ENCODE measurements at places on chromosomes 5 and 9.

- no peak for DNase-seq
Observed at GRCh38 chr9:6495466-6495865, 82.5 kb downstream of the UHRF2 start.

DNA sequence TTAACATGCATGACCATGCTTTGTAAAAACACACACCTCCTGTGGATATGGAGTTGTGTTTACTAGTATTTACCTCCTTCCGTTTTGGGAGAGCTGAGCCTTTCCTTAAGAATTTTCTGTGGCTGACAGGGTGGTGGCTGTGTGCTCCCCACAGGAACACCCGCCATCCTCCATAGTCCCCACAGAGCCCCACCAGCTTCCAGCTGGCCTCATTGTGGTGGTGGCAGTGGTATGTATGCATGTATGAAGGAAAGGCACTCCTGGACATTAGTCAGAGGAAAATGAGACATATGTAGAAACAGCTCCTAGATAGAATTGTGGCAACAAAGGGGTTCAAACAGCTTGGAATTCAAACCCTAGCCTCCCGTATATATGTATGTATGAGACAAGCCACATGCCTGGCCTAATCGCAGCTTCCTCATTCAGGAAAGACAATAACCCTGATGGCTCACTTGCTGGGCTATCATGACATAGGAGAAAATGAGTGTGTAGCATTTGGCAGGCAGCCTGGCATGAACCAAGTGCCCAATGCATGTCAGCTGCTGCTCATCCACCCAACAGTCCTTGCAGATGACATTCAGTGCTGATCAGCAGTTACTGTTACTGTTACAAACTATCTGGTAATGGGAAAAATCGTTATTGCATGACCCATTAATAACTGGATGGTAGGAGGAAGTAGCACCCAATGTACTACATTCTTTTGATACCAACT lies 459.7 kb downstream of the EBF1 start:
- no peak for DNase-seq

DNA sequence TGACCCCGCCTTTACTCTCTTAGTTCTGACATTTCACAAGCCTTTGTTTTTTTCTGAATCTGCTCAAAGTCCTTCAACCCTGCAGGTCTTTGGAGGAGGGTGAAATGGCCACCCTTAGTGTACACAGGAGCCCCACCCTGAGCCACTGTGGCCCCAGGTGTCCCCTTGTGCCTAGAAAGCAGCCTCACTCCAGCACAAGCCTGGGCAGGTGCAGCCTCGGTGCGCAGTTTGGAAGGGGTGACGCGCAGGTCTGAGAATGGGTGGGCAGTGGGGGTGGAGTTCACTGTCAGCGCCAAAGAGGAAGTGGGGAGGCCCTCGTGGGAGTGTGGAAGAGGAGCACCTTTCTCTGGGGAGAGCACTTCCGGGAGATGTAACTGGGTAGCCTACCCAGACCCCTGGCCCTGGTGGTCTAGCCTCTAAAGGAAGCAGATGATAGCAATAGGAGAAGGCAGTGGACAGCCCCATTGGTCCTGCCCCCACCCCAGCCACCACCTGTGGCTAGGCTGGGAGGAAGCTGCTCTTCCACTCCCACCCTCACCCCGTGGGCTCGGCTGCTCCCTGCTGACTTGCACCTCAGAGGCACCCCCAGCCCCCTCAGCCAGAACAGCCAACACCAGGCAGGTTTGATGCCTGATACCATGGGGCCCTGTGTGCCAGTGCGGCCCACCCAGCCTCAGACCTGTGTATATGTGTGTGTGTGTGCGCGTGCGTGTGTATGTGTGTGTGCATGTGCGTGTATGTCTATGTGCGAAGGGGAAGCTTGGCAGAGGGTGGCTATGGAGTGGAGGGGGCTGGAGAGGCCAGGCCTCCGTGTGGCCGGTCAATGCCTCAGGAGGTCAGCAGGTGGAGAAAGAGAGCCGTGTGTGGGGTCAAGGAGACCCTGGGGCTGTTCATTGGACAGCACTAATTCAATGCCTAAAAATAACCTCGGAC lies 16.8 kb upstream of the DAB2IP start:
- DNase-seq, result no peak

- DNase-seq, result no peak
Observed at GRCh38 chr5:77218263-77218662, 7.8 kb downstream of the PDE8B start.

- no peak for DNase-seq
Observed at GRCh38 chr5:169805937-169806700, 169.0 kb downstream of the DOCK2 start.

DNA sequence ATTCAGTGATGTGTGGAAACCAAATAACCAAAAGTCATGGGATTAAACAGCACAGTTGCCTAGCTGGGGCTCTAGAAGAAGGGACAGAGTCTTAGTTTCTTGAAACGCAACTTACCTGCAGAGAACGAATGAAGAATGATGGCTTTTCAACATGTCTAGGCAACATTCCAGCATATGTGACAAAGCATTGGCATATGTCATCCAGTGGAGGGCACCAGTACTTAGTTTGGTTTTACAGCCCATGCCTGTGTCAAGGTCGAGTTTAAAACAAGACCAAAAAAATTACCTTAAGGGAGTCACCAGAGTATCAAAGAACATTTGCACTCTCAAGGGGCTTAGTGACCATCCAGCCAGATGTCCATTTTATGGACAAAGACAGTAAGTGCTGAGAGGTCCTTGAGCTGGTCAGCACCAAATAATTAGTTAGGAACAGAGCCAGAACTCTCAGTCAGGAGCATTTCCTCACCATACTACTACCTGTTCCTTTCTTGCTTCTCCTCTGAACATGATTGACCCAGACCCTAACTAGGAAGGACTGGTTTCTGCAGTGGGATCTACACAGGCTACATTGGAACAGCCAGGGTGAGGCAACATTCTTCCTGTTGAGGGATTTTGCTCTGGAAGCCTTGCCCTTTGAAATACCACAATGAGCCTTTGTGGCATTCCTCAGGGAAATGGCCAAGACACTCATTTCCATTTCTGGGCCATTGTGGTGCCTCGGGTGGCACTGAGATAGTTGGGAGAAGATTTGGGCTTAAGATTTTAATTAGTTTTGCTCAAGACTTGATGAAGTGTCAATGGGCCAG lies 75.4 kb upstream of the ANKH start:
- DNase-seq, result no peak

- peak; percentile 34 for DNase-seq
Observed at GRCh38 chr5:149450199-149450598, 71.1 kb upstream of the IL17B start.
